ENCODE measurements at places on chromosomes 16 and 17.

- no peak for DNase-seq
These were observed 151.2 kb upstream of the TBX2 start for GRCh38 chr17:61248399-61248798.

GRCh38 chr17:67525239-67526135 is 148.4 kb downstream of the PITPNC1 start:
- no peak for DNase-seq

DNA sequence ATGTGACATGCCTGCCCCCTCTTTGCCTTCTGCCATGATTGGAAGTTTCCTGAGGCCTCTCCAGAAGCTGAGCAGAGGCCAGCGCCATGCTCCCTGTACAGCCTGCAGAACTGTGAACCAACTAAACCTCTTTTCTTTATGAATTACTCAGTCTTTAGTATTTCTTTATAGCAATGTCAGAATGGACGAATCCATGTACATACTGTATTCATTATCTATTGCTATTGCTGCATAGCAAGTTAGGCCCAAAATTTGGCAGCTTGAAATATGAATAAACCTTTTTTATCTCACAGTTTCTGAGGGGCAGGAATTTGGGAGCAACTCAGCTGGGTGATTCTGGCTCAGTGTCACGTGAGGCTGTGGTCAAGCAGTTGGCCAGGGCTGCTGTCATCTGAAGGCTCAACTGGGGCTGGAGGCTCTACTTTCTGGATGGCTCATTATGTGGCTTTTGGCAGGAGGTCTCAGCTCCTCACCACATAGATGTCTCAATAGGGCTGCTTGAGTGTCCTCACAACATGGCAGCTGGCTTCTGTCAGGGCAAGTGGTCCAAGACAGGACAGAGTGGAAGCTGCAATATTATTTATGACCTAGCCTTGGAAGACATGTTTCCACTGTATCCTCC is 40.0 kb downstream of the SOCS1 start:
- no peak for DNase-seq

GRCh38 chr16:27273330-27273669 is 4.7 kb upstream of the NSMCE1 start:
- no peak for DNase-seq

DNA sequence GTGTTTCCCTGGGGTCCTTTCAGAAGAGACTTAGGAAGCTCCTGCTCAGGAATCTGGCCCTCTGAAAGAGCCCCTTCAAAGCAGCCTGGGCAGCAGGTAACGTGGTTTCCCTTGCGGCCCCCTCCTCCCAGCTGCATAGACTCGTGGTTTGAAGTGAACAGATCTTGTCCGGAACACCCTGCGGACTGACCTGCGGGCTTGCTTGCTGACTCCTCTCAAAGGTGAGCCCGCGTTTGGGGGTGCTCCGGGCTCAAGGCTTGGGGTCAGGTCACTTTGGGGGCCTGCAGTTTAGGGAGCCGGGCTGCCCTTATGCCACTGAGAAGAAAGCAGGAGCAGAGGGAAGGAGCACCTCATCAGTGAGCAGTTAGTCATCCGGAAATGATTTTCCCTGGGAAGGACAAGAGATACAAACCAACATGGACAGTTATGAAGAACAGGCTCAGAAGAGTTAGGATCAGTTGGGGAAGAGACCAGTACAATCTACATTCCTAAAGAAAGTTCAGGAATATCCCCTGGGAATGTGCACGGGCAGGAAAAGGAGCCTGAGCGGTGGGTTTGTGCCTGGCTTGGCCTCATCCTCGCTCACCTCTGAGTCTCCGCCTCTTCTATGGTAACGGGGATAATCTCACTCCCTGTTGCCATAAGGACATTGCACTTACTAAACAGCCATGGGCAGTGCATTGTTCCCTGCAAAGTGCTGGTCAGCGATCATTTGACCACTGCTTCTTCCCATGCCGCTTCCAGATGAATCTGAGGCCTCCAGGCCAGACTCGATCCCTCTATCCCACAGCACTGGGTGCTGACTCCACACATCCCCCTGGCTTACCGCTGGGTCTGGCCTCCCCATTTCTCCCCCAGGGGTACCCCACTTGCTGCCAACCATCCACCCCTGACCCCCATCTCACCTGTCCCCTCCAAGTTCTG is 10.0 kb downstream of the LDHD start:
- DNase-seq = no peak

GRCh38 chr17:27566671-27567562 is 64.1 kb upstream of the LGALS9 start:
- DNase-seq = no peak

- DNase-seq = no peak
These were observed 21.8 kb upstream of the HERPUD1 start for GRCh38 chr16:56910112-56910511.

GRCh38 chr17:68768804-68769203 is 167.6 kb upstream of the FAM20A start:
- DNase-seq = no peak

GRCh38 chr16:72946474-72947194 is 101.3 kb downstream of the ZFHX3 start:
- DNase-seq = no peak

GRCh38 chr17:3647769-3648555 is 11.4 kb downstream of the CTNS start:
- no peak for DNase-seq

GRCh38 chr16:887846-888245 is 82.9 kb downstream of the LMF1 start:
- no peak for DNase-seq

DNA sequence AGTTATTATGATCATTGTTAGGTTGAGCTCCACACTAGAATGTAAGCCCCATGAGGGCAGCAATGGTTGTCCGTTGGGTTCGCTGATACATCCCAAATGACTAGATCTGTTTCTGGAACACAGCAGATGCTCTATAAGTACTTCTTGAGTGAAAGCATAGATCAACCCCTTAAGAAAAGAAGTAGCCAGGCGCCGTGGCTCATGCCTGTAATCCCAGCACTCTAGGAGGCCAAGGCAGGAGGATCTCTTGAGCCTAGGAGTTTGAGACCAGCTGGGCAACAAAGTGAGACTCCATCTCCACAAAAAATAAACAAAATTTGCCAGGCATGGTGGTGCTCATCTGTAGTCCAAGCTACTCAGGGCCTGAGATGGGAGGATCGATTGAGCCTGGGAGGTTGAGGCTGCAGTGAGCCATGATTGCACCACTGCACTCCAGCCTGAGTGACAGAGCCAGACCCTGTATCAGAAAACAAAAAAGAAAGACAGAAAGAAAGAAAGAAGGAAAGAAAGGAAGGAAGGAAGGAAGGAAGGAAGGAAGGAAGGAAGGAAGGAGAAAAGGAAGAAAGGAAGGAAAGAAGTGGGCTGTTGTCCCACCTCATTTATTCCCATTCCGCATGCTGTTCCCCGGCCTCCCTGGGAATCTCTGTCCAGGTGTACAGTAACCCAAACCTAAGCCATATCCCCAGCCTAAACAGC is 54.4 kb upstream of the RPL38 start:
- DNase-seq = no peak

DNA sequence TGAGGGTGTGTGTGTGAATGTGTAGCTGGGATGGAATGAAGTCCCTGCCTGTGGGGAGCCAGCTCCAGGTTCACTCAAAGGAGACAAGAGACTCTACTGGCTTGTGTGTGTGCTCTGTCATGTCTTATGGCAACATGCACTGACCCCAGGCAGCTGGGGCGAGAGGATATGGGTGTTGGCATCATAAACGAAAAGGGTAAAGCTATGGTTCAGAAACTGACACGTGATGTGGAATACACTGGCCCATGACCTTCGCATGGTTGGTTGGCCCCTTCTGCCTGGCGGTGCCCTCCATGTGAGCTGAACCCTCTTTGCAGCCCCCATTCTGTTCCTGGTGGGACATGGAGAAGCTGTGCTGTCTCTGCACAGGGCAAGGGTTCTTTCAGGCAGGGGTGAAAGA is 21.9 kb downstream of the ZNF750 start:
- no peak for DNase-seq

- no peak for DNase-seq
These were observed 1.7 kb downstream of the ADGRG5 start for GRCh38 chr16:57544124-57544653.

- DNase-seq = no peak
These were observed 11.9 kb downstream of the NPTX1 start for GRCh38 chr17:80464486-80464885.

- no peak for DNase-seq
These were observed 599.1 kb upstream of the SOX9 start for GRCh38 chr17:71521724-71522123.

GRCh38 chr16:25875956-25876598 is 184.3 kb downstream of the HS3ST4 start:
- no peak for DNase-seq

GRCh38 chr17:71437166-71437565 is 683.7 kb upstream of the SOX9 start:
- no peak for DNase-seq

- DNase-seq = no peak
These were observed 267.9 kb upstream of the HSBP1 start for GRCh38 chr16:83539736-83540490.

DNA sequence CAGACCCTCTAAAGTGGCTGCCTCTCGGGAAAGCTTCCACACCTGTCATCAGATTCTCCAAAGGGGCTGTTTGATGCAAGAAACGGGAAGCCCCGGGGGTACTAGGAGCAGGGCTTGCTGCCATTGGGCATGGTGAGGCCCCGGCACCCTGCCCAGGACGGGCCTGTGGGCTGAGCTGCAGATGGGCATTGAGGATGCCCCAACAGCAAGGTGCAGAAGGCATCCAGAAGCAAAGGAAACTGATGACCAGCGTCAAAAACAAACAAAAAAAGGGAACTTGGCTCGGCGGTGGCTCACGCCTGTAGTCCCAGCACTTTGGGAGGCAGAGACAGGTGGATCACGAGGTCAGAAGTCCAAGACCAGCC is 1.5 kb upstream of the LIMD2 start:
- no peak for DNase-seq

GRCh38 chr17:44171931-44172455 is 1.5 kb downstream of the ASB16 start:
- DNase-seq = no peak

DNA sequence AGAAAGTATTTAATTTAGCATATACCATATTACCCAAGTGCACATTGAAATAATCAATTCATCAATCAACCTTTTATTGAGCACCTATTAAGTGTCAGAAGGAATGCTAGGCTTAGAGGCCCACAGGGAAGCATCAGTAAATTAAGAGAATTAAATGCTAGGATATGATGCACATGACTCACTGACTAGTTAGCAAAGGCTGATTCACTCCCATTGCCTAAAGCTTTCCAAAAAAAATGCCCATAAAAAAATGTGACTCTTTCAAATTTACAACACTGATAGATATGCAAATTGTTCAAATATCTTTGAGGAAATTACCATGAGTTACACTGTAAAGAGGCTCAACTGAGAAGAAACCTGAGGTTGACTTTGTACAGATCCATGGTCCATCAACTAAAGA is 883.3 kb downstream of the CDH11 start:
- DNase-seq = no peak

GRCh38 chr17:68290268-68290954 is 516 bp downstream of the SLC16A6 start:
- no peak for DNase-seq

Data from HS-27A (cell line).